ENCODE measurements at places on chromosomes 13 and 19.

DNA sequence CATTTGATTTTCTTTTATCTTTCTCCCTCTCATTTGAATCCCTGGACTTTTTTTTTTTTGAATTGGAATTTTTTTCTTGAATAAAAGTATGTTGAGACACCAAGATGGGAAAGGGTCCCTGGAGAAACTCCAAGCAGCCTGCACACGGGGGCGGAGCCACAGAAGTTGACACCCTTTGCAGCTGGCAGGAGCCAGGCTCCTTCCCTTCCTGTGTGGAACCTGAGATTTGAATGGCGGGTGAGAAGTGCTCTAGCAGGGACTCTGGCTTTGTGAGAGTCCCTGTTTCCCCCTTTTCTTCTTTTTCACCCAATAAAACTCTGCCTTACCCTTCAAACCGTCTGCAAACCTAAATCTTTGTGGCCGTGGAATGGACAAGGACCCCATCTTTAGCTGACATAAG lies 1381.0 kb upstream of the MIR17HG start:
- DNase-seq, result no peak

- no peak for DNase-seq
Measured at GRCh38 chr13:56561327-56561726, 579.4 kb upstream of the PRR20A start.

- DNase-seq, result no peak
Measured at GRCh38 chr19:51799034-51799773, 4.2 kb downstream of the FPR3 start.

DNA sequence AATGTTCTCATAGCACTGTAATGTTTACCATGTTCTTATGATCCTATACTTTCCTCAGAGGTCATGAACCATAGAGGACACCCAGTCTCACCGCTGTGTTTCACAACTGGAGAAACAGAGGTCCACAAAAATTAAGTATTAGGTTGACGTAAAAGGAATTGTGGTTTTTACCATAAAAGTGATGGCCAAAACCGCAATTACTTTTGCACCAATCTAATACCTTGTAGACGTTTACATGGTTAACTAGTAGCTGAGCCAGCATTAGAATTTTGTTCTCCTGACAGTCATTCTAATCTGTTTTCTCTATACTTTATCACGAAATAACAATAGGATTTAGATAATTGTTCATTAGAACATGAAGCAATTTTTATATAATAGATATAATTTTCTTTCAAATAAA lies 763.4 kb upstream of the ARGLU1 start:
- DNase-seq, result no peak

DNA sequence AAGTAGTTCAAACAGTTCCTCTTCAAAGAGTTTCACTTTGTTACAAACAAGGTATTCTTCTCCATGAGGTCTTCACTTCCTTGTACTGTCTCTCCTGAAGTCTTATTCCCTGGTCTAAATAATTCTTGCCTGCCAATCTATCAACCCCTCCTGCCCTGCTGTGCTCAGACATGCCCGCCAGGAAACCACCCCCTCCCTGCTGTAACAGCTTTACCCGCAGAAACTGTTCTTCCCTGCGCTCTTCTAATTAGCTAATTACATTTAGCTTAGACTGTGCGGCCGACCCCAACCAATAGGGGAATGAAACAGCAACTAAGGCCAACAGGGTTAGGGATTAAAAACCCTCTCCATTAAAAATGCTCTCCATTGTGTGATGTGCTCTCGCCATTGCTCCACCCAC lies 46.7 kb downstream of the ZNF846 start:
- no peak for DNase-seq
